ENCODE measurements at places on chromosomes 12 and 14.

DNA sequence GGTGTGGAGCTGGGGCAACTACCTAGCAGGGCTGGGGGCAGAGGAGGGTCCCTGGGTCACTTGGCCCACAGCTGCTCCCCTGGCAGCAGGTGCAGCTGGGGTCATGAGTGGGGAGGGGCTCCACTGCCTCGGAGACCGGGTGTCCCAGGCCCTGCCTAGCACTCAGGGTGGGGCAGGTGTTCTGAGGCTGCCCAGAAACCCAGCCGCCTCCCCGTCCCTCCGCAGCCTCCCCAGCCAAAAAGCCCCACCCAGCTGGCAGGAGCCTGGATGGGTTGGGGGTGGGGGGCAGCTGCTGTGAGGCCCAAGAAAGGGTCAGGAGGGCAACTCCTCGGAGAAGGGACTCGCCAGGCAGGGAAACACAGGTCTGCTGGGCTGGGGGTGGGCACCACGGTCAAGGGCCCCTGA, 11.2 kb downstream of the AHNAK2 start:
- no peak overlapping the region for H3K4me3 ChIP-seq
- DNase-seq: no peak
- no peaks in the 10 kb centered on the region for H3K36me3 ChIP-seq
- no peak overlapping the region for H3K27ac ChIP-seq
- H3K4me1 ChIP-seq: no peaks in the 10 kb centered on the region
- H3K27me3 ChIP-seq: peaks cover 14% of the 10 kb centered on the region

- no peak for DNase-seq
- no peak overlapping the region for H3K27ac ChIP-seq
- no peaks in the 10 kb centered on the region for H3K4me1 ChIP-seq
- peaks cover 12% of the 10 kb centered on the region for H3K27me3 ChIP-seq
- H3K36me3 ChIP-seq: no peaks in the 10 kb centered on the region
These were observed 40.7 kb downstream of the GALNT9 start for GRCh38 chr12:132288516-132289215.

DNA sequence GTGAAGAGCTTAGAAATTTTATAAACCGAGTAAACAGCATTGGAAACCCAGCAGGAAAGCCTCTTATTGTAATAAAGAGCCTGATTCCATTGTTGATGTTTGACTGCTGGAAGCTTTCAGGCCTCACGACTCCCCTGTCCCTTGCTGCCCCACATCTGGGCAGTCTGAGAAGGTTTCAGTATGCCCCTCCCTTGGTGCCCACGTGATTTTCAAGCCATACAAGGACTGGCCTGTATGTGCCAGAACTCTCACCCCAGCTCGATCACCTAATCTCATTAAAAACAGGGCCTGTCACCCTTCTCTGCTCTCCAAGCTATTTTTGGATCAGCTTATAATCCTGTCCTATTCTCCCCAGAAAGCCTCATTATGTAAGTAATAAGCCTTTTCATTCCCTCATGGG, 7.5 kb upstream of the PYROXD1 start:
- H3K4me3 ChIP-seq: no peak overlapping the region
- no peak for DNase-seq
- no peak overlapping the region for H3K27ac ChIP-seq
- no peaks in the 10 kb centered on the region for H3K4me1 ChIP-seq

- no peaks in the 10 kb centered on the region for H3K36me3 ChIP-seq
- no peak overlapping the region for H3K4me3 ChIP-seq
- no peaks in the 10 kb centered on the region for H3K27me3 ChIP-seq
- H3K4me1 ChIP-seq: peaks cover 4% of the 10 kb centered on the region
These were observed 320.0 kb upstream of the ATP2B1 start for GRCh38 chr12:90028635-90029051.

GRCh38 chr12:57604992-57605810, 577 bp downstream of the DTX3 start:
- H3K4me3 ChIP-seq: peak overlapping the region; percentile 79
- peak overlapping the region; percentile 80 for H3K27ac ChIP-seq
- H3K36me3 ChIP-seq: peaks cover 15% of the 10 kb centered on the region
- DNase-seq: no peak
- H3K4me1 ChIP-seq: peaks cover 13% of the 10 kb centered on the region
- H3K27me3 ChIP-seq: no peaks in the 10 kb centered on the region

DNA sequence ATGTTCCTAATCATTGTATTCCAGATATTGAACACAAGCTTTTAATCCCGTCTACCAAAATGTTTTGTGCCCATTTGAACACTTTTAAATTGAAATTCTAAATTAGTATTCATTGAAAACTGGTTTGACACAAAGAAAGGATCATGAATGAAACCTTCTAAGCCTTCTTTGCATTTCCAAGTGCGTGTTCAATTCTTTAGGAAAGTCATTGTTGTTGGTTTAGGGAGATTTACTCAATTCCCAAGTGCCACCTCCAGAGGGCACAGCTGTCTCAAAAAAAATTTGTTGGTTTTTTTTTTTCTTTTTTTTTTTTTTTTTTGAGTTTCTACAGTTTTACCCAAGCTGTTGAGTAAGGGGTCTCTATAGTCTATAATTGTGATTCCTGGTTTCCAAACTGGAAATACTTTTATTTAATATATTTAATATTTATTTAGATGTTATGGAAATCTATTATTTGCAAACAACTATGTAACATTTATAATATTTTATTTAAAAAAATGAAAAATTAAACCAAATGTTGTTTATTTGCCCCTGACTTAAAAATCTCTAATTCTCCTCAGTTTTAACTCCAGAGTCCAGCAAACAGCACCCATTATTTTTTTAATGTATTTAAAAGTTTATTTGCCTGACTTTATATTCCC, 79.9 kb downstream of the NEDD1 start:
- no peak overlapping the region for H3K27ac ChIP-seq
- DNase-seq: no peak
- no peak overlapping the region for H3K4me3 ChIP-seq
- H3K27me3 ChIP-seq: peaks cover 43% of the 10 kb centered on the region
- no peaks in the 10 kb centered on the region for H3K36me3 ChIP-seq

DNA sequence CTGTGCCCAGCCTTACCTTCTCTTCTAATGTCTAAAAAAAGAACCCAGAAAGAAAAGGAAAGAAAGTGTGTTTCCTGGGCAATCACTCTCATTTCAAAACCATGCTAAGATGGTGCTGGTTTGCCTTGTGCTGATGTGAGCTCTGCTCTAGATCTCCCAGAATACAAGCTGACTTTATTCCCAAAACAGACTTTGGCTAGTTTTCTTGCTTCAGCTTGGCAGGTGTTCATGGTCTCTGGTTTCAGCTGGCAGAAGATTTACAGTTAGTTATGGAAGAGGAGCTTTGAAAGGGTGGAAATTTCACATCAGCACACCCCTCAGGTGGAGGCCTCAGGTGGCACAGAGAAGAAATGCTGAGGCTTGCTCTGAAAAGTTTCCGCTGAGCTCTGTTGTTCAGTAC, 34.4 kb downstream of the PPP1R36 start:
- no peak for DNase-seq
- H3K27me3 ChIP-seq: peaks cover 3% of the 10 kb centered on the region
- no peaks in the 10 kb centered on the region for H3K36me3 ChIP-seq
- H3K4me1 ChIP-seq: no peaks in the 10 kb centered on the region
- no peak overlapping the region for H3K4me3 ChIP-seq
- no peak overlapping the region for H3K27ac ChIP-seq

GRCh38 chr14:92401561-92401960, 78.6 kb downstream of the SLC24A4 start:
- no peaks in the 10 kb centered on the region for H3K4me1 ChIP-seq
- no peaks in the 10 kb centered on the region for H3K36me3 ChIP-seq
- H3K27ac ChIP-seq: no peak overlapping the region

GRCh38 chr14:103230021-103230420, 104.0 kb upstream of the EIF5 start:
- H3K36me3 ChIP-seq: no peaks in the 10 kb centered on the region
- no peak overlapping the region for H3K27ac ChIP-seq
- no peak overlapping the region for H3K4me3 ChIP-seq
- H3K4me1 ChIP-seq: no peaks in the 10 kb centered on the region

GRCh38 chr14:104140213-104140462, 1.8 kb downstream of the KIF26A start:
- H3K4me1 ChIP-seq: peaks cover 3% of the 10 kb centered on the region
- no peaks in the 10 kb centered on the region for H3K36me3 ChIP-seq
- peaks cover 18% of the 10 kb centered on the region for H3K27me3 ChIP-seq

Measured in T-helper 2 cell treated with Interferon-gamma antibody and Interleukin-4, amounts not matched to agents 5 μg/mL and 100 μg/mL, for 36 hours (primary cell).